ENCODE measurements at places on chromosomes 6 and 20. TPM values are rescaled to one million over a fixed set of nuclear protein-coding genes. Genes with fewer than 3 reads are reported as not detected.

Gene MROH8
- polyA plus RNA-seq, result 9.2 TPM

Gene GPR63
- polyA plus RNA-seq, result 4.9 TPM

Gene CLVS2
- polyA plus RNA-seq, result 0.33 TPM

Gene HRH3
- polyA plus RNA-seq, result 0.15 TPM

Gene DSN1
- 28.8 TPM for polyA plus RNA-seq

Gene CDH22
- not detected for polyA plus RNA-seq

Gene TAGAP
- polyA plus RNA-seq, result 0.78 TPM

DNA sequence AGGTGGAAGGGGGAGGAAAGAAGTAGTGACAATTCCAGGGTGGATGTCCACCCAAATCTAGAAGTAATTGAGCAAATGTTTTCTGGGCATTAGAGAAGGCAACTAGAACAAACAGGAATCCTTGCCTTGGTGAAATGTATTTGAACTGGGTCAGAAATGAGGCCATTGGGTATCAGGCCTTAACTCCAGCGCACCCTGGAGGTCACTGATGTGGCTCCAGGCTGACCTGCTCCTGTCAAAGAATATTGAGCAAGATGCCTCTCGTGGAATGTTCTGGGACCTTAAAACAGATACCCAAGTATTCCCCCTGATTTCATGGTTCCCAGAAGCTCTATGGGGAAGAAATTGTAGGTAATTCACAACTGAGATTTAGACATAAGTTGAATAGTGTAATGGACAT lies 6.9 kb downstream of the HLA-DPB1 start:
- DNase-seq, result no peak

GRCh38 chr20:24767623-24768100 lies 181.4 kb upstream of the CST7 start:
- no peak for DNase-seq

DNA sequence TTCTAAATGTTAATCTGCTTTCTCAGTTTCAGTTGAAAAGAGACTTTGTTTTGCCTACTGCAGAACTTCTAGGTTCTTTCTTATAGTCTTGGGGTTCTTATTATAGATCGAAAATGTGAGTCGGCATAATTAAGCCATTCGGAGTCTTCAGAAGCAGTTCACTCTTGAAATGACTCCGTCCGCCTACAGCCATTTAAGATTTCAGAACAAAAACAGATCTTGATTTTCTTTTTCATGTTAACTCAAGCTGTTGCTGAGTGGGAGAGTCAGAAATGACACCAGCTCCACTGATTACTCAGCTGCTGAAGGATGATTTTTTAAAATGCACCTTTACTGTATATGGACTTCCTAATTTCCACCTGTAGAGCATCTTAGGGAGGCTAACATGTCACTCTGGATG lies 15.9 kb downstream of the PRDM1 start:
- DNase-seq, result no peak

GRCh38 chr20:36585410-36586125 lies 12.2 kb downstream of the TGIF2 start:
- DNase-seq, result no peak

- DNase-seq, result no peak
Measured at GRCh38 chr6:24026050-24026449, 100.0 kb upstream of the NRSN1 start.

- DNase-seq, result no peak
Measured at GRCh38 chr6:30931969-30932645, at the start of gene SFTA2. TSS of gene SFTA2 (minus strand) at chr6:30932170. CDS start at chr6:30932096, 74 bp downstream.

DNA sequence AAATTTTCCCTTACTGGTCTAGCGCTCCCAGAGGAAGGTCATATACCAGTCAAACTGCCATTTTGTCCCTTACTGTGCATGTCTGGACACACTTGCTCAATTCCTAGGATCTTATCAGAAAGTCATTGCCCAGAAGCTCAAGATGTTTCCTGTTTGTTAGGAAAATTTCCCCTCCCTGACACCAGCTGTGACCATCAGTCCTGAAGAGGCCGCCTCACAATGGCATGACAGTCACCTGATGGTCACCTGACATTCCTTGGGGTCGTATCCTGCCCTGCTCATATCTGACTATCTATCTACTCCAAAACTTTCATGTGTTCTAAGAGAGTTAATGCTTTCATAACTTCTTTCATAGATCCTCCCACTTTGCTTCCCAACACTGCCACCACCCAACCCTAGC lies 219.9 kb downstream of the OTOR start:
- DNase-seq, result no peak

Measured in left kidney (tissue), 8 donors.